ENCODE measurements at places on chromosomes 4 and X.

GRCh38 chr4:132114885-132115284 lies 1034.2 kb upstream of the PCDH10 start:
- DNase-seq, result no peak

GRCh38 chr4:55781812-55782211 lies 37.8 kb upstream of the EXOC1L start:
- DNase-seq, result no peak

DNA sequence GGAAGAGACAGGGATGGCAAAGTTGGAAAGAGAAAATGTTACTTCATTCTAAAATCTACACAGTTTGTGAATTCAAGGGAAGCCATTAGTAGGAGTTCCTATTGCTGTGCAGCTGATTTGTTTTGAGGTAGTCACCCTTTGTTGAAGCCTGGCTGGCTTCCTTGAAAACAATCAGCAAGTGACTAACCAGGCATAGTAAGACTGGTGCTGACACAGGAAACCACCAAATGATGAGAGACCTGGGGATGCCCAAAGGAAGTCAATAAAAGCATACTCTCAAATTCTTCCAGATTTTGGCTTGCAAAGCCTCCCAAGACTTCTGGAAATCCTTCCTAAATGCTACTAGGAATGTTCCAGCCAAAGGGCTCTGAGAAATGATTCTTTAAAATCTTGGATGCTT lies 23.9 kb upstream of the PRDM8 start:
- DNase-seq, result peak; percentile 47

- peak; percentile 6 for DNase-seq
Observed at GRCh38 chrX:66110112-66110511, 53.9 kb upstream of the HEPH start.

GRCh38 chr4:150784305-150784704 lies 202.4 kb downstream of the MAB21L2 start:
- no peak for DNase-seq

DNA sequence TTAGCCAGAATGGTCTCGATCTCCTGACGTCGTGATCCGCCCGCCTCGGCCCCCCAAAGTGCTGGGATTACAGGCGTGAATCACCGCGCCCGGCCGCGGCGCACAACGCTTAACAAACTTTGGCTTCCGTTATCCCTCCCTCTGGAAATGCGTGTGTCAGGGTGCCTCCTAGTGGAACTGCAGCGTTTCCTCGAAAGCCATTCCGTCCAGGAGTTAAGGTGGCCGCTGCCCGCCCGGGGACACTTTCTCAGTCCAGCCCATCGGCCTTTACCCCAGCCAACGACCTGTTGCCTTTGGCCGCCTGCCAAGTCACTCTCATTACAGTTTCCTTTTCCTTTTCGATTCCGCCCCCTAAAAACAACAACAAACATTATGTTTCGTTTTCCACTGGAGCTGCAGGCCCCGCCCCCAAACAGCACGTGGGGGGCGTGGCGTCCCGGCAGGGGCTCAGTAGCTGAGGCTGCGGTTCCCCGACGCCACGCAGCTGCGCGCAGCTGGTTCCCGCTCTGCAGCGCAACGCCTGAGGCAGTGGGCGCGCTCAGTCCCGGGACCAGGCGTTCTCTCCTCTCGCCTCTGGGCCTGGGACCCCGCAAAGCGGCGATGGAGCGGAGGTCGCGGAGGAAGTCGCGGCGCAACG lies at the start of gene HERC5:
HERC5 (plus strand) TSS at position 450 of the 637 bp plus-strand sequence; CDS start at position 601, 151 bp downstream.
- peak; percentile 76 for DNase-seq

DNA sequence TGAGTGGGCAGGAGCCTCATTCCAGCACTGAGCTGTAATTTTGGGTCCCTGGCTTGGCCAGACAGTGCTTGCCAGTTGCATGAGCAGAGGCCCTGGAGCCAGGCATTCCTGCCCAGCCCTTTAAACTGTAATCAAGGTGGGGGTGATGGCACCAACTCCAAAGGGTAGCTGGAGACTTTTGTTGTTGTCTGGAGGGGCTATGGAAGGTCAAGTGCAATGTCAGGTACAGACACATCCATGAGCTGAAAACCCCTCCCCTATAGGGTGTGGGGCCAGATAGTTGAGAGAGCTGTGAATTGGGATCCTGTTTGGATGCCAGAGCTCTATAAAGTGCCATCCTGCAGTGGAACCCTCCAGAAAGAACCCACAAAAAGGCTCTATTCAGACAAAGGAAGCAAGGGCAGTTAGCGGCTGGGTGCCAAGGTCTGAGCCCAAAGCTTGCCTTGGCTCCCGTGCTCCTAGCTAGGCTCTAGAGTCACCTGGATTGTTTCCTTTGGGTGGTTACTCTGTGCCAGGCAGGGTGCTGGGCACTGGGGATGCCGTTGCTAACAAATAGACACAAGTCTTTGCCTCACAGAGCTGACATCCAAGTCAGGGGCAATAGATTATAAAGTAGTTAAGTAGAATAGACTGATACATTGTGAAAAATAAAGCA lies 163.0 kb downstream of the EFNB1 start:
- DNase-seq, result no peak

- peak; percentile 61 for DNase-seq
Observed at GRCh38 chr4:41216294-41217019, 2.1 kb upstream of the APBB2 start.

DNA sequence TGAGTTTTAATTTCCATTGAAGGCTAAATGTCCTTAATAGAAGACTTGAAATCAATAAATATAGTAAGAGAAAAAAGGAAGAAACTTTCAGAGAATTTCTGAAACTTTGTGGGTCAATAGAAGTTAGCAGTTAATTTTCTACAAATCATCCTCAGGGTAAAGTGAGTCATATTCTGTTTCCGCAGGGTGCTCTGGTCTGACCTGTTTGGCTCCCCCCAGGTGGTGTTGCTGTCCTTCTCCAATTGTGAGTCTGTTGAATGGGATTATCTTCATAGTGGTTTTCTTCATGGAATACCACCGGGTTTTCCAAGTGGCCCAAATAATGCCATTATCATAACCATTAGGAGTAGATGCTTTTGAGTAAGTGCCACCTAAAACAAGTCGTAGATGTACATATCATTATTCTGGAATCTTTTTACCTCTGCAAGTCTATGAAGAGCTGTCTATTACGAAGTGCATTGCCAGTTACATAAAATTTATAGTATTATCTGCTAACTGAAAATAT lies 7.7 kb downstream of the FGG start:
- DNase-seq, result no peak

DNA sequence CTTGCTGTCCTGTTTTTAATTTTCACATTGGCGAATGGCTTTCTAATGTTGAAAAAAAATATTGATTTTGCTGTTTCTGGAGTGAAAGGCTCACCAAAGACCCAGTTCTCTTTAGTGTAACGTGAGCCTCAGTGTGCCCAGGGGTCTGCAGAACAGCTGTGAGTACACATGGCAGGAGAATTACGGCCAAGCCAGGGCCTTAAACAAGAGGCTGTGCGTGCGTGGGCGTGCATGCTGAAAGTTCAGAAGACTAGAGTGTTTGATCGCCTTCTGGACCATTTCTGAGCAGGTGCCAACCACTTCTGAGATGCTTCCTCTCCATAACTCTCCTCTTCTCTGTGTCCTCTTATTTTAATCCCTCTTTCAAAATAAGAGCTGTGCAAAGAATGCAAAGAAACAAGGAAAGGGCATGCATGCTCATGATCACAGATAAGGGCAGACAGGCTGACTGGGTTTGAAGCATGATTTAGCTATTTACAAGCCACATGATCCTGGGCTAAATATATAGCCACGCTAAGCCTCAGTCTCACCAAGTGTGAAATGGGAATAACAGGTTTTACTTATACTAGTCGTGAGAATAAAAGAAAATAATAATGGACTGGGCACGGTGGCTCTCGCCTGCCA lies 9.9 kb downstream of the PHEX start:
- DNase-seq, result no peak

DNA sequence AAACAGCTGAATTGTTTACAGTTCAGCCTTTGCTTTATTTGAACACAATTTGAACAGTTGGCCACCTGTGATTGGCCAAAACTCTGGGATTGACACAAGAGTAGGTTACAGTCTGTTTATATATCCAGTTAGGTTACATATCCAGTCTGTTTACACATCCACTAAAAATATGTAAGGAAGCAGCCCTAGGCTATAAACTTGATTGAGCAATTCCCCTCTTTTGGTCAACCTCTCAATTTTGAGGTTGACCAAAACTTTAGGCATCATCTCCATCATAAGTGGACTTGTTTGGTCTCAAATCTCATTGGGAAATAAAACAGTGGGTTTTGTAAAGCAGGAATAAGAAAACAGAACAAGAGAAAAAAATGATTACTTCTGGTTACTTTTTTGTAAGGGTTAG lies 190.8 kb downstream of the SPATA18 start:
- no peak for DNase-seq

DNA sequence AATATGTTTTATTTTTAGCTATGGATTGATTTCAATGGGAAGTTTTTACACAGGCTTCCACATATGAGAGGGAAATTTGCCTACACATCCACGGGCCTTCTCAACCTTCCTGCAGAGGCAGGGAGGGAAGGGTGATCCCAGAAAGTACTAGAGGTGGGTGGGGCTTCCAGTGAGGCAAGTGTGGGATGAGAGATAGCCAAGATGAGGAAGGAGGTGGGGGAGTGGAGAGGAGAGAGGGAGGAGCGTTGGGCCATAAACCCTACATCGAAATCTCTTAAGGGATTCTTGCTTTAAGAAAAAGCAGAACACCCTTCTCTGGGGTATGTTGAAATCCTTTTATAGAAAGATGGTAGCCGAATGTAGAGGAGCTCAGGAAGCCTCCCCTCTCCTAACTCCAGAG lies 19.0 kb downstream of the NKX6-1 start:
- DNase-seq, result no peak

DNA sequence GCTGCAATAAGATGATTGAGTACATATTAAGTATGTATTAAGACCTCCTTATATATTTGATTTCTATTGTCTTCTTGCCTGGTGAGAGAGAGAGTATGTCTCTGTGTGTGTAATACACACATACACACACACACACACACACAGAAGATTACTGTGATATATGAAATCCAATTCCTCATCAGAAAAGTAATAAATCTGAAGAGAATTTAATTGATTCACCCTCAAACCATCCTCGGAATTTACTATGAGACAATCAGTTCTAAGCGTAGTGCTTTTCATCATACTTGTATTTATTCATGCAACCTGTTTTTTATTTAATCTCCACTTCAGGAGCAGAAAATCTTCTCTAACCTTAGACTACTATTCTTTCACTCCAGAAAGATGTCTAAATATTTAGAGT lies 62.3 kb upstream of the TLL1 start:
- DNase-seq, result no peak

GRCh38 chr4:88166608-88167007 lies 8.2 kb upstream of the ABCG2 start:
- DNase-seq, result no peak

DNA sequence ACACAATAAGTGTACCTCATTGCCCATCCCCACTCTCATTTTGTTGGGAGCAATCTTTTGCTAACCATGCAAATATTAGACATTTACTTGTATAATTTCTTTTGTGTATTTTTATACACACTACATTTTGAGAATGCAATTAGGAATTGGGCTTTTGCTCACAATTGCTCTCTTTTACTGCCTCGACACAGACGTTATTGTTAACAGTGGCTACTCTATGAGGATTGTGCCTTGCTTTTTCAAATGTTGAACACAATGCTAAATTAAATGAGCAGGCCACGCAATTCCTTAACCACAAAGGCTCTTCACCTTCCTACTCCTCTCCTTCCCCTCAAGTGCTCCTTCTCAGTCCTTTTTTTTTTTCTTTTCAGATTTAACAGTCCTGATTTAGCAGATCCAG lies 42.8 kb upstream of the HPF1 start:
- no peak for DNase-seq

GRCh38 chr4:68797618-68798017 lies 18.2 kb upstream of the UGT2B10 start:
- DNase-seq, result no peak

GRCh38 chr4:103002551-103002950 lies 17.0 kb downstream of the SLC9B1 start:
- DNase-seq, result no peak

DNA sequence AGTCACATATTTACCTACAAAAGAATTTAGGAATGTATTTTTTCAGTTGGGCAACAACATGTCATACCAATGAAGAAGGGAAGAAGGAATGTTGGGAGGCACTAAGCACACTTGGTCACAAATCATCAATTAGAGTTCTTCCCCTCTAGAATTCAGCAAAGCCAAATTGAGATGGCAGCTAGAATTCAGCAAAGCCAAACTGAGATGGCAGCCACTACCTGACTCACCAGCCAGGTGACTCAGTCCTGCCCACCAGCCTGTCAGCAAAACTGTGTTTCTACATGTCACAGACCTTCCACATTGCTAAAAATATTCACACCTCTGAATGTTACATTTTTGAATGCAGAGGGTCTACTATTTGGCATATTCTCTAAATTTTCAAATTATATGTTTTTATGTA lies 63.2 kb upstream of the NOCT start:
- DNase-seq, result no peak

- no peak for DNase-seq
Observed at GRCh38 chrX:112851806-112852205, 11.2 kb upstream of the AMOT start.

- DNase-seq, result no peak
Observed at GRCh38 chr4:15521442-15522039, 51.9 kb downstream of the CC2D2A start.

DNA sequence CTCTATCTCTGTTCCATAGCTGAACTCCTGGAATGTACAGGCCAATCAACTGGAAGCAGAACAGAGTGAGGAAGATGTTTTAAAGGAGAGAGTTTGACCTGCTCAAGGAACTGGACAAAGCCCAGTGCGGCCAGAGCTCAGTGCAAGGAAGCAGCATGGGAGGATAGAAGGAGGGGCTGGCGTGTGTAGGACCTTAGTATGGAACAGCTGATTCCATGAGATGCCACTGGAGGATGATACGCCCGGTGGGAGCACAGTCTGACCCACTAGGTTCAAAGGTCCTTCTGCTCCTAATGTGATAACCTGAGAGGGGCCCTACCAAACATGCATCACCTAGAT lies 81.5 kb downstream of the USP46 start:
- no peak for DNase-seq

- no peak for DNase-seq
Observed at GRCh38 chr4:175531405-175532091, 280.5 kb downstream of the GPM6A start.

- DNase-seq, result no peak
Observed at GRCh38 chrX:10450229-10450958, 170.0 kb downstream of the MID1 start.

GRCh38 chr4:126238013-126238412 lies 923.3 kb downstream of the FAT4 start:
- no peak for DNase-seq

DNA sequence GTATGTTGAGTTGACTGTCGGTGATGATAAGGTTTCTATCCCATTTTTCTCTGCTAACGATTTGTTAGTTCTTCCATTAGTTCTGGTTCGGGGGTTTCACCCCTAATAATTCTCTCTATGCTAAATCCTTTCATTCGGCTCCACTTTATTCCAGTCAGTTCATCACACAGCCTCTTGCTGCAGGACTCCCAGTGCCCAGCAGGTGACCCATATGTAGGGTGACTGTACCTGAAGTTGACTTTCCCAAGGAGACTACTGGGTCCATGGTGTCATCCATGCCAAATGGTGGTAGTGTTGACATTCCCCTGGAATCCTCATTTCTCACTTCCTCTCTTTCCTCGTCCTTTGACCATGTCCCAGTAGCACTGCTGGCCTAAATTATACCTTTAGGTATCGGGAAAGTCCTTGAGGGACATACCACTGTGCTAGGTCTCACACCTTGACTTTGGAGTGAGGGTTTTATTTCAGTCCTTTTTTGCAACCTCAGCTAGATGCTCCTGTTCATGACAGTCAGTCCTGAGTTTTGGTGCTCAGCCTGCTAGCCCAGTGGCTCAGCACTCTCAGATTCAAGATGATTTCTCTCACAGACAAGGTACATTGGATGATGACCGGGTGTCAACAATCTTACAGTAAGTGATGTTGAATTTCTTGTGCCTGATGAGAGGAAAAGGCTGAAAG lies 105.1 kb upstream of the ARHGAP24 start:
- no peak for DNase-seq
